ENCODE measurements at places on chromosomes 11 and 22.

DNA sequence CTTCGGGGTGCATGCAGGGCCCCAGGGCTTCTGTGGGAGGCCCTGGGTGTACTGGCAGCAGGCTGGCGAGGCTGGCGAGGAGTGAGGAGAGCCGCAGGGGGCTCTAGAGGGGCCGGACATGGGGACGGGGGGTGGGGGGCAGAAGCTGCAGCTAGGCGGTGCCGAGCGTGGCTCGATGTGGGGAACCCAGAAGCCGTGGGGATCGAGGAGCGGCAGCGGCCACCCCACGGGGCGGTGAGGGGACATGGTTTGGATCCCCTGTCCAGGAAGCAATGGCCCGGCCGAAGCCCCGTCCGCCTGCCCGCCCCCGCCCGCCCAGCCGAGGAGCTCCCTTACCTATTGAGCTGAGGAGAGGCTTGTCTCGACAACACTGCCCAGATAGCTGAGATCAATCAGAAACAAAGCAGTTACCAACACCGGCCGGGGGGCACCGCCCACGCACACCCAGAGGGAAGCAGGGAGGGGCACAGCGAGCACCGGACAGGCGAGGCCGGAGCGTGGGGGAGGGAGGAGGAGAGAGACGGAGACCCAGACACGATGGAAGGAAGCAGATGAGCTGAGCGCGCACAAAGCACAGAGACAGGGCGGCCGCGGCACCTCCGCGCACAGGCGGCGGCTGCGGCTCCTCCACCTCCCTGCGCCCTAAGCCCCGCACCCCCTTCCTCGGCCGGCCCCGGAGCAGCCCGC is 38.7 kb downstream of the IGSF9B start:
- no peak for DNase-seq

GRCh38 chr11:125426818-125427528 is 69.1 kb downstream of the FEZ1 start:
- DNase-seq = no peak

DNA sequence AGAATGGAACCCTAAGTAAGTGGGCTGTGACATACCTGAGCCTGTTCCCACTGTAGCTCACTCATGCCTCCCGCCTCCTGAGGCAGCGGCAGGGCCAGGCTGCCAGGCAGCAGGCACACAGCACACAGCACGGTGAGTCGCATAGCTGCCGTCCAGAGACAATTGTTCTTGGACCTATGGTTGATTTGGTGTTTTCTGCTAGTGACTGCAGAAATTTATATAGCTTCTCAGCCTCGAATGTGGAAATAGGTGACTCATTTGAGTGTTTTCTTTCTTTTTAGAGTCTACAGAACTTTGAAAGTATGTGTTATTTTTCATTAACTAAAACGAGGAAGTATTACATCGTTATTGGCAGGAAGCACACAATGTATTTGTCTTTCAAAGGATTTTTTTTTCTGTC is at the start of gene MMP7:
Gene MMP7 (minus strand): TSS at position 190 of the 400 bp plus-strand sequence. CDS start 47 bp downstream, at position 143.
- no peak for DNase-seq

DNA sequence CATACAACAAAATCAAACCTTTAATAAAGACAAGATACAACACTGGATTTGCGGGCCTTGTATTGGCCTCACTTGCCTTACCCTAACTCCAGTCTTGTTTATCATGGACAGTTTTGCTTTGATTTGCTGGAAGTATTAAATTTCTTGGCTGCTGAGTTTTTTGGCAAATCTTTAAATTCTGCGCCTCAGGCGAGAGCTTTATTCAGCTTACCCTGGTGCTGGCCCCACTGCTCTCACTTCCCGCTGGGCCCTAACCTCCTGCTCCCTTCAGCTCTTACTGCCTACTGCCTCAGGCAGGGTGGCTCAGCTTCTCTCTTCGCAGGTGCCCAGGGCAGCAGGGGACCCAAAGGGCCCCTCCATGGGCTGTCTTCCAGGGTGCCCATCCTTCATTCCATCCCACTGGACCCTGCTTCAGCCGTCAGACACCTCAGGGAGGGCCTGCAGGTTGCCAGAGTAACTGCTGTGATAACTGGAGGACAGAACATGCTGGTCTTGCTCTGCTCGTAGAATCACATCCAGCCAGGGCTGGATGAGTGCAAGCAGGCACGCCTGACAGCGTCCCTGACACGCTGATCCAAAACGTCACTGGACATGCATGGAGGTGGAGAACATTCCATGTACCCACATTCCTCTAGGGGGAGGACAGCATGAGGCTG is 45.7 kb upstream of the TUB start:
- DNase-seq = no peak

- no peak for DNase-seq
Observed at GRCh38 chr11:128532572-128533091, 54.7 kb downstream of the ETS1 start.

GRCh38 chr11:67495234-67496005 is 9.7 kb downstream of the PITPNM1 start:
- no peak for DNase-seq

- no peak for DNase-seq
Observed at GRCh38 chr11:2267851-2268728, 2.3 kb downstream of the ASCL2 start.

DNA sequence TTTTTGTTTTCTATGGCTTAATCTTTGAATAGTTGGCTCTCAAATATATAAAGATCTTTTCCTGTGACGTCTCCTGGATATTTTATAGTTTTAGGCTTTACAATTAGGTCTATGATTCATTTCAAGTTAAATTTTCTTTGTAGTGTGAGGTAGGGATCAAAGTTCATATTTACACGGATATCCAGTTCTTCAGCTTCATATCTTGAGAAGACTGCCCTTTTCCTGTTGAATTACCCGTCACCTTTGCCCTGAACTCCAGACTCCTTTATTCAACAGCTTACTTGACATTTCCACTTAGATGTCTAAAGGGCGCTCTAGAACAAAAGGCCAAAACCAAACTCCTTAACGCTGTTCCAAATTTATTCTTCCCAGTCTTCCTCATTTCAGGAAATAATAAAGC is 51.7 kb downstream of the TTC17 start:
- no peak for DNase-seq

- DNase-seq = no peak
Observed at GRCh38 chr22:37520776-37521191, 1.6 kb upstream of the CARD10 start.

- no peak for DNase-seq
Observed at GRCh38 chr11:122597511-122597910, 58.0 kb upstream of the UBASH3B start.

DNA sequence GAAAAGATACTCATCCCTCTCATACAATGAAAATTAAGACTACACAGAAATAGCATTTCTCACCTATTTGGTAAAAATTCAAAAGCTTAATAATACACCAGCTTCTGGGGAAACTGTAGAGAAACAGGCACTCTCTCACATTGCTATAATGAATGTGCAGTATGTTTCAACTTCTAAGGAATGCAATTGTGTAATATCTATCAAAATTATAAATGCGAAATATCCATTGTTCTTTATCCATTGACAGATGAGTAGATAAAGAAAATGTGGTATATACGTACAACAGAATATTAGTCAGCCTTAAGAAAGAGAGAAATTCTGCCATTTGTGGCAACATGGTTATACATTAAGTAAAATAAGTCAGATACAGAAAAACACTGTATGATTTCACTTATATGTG is 101.4 kb upstream of the OR9G4 start:
- DNase-seq = no peak

GRCh38 chr11:75563978-75564552 is 2.0 kb downstream of the SERPINH1 start:
- no peak for DNase-seq

GRCh38 chr11:130122141-130122575 is 37.4 kb upstream of the ST14 start:
- DNase-seq = no peak

DNA sequence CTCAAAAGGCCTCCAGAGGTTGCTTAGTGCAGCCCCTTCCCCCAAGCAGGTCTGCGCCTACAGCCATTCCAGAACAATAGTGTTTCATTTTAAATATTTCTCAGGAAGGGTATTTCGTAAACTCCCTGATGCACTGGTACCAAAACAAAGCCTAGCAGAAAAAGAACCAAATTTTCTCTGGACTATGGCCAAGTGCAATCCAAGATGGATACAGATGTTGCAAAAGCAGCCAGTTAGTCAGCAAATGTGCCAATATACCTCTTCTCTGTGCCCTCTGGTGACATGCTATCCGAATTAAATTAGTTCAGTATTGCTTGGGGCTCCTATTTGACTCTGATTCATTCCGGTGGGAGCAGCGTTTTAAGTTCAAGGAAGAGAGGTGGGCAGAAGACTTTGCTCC is 247.8 kb downstream of the NTM start:
- no peak for DNase-seq

DNA sequence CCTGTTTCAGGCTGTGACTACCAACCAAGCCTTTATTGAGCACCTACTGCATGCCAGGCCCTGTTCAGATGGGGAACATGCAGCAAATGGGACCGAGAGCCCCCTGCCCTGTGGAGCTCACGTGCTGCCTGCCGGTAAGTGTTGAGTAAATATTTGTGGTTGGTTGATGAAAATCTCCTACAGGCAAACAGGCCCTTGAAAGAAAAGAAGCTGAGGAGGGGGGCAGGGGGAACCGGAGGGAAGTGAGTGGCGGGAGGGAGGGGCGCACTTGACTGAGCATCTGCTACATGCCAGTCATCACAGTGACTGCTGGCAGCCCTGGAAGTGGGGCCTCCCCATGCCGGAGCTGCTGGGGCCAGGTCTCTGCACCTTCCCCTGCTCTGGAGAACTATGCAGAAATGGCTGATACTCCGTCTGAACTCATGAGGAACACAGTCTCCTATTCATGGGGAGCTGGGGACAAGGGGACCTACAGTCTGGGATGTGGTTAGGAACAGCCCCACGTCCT is 34.2 kb downstream of the MACROD1 start:
- DNase-seq = no peak

GRCh38 chr11:41273908-41274307 is 185.5 kb downstream of the LRRC4C start:
- no peak for DNase-seq

GRCh38 chr11:126612671-126613070 is 257.2 kb downstream of the ST3GAL4 start:
- no peak for DNase-seq

DNA sequence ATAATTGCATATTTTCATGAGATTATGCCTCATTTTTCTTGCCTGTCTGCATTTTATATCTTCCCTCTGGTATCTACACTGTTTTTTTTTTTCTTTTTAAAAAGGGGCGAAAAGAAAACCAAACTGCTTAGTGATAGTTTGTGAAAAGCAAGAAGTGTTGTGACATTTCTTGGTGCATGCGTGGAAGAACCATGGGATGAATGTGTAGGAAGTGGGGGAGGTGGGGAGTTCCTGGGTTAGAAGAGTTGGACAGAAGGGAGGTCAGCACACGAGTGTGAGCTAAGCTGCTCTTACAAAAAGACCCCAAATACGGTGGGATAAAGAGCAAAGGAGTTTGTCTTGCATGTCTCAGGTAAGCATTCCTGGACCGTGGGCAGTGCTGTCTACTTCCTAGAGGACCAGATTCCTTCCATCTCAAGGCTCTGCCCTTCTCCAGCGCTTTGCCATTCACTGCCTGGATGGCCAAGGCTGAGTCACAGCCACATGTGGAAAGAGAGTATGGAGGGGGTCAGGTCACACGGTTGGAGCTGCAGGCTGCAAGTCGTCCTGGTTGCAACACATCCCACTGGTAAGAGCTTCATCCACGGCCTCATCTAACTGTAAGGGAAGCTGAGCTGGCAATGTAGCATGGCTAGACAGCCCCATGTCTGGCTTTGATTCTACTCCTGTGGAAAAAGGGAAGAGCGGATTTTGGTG is 300.6 kb downstream of the DDX10 start:
- DNase-seq = no peak

DNA sequence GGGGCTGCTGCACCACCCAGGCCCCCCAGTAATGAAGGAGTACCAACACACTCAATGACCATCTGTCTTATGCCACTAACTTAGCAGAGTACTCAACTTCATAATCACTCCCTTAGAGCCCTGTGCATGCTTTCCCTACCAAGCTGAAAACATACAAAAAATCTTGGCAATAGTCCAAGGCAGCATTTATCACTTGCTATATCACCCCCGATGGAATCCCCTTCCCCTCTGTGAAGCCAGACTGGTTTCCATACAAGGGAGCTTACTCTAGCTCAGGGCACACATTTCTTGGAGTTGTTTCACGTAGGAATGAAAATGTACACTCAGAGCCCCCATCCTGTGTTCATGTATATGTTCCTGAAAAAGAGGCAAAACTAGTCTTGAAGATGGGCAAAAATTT is 301.3 kb upstream of the TENM4 start:
- no peak for DNase-seq

DNA sequence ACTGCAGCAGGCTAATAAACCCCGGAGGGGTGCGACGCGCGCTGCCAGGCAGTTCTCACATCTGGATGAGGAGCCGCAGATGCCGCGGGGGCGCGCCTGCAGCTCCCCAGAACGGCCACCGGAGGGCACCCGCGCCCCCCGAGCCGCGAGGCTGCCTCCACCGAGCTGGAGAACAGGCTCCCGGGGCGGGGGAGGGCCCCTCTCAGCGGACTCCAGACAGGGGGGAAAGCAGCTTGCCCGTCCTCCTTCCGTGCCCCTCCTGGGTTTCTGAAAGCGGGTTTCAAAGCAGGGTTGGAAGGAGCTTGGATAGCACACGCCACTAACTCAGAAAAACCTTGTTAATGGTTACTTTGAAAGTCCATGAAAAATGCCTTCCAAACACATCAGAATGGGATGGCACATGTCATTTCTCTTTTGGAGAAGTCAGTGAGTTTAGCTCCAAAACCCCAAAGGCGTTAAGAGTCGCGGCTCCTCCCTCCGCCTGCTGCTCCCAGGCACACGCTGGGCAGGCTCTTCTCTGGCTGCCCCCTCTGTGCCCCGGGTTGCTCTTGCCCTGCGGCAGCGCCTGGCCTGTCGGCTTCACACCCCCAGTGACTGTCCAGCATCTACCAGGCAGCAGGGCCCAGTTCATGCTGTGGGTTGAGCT is 317.8 kb downstream of the NTM start:
- DNase-seq = no peak

- no peak for DNase-seq
Observed at GRCh38 chr11:84580428-84580827, 1046.7 kb downstream of the DLG2 start.
